ENCODE measurements at places on chromosomes 4 and X.

DNA sequence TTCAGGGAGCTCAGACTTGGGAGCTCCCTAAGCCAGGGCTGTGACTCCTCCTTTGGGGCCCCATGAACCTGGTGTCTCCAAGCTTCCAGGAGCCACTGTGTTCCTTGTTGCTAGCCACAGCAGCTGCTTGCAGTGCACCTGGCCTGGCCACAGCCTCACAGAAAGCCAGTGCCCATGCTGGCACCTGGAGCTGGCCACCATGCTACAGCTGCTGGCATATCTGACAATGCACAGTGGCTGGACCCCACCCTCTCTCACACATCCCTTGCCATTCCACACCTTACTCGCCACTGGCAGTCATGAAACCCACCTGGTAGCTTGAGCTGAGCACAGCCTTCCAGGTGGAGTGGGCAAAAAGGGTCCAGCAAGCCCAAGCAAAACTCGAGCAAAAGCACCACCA lies 441.7 kb downstream of the ARAP2 start:
- no peak for DNase-seq

- no peak for DNase-seq
Measured at GRCh38 chr4:13539047-13539618, 5.2 kb downstream of the NKX3-2 start.

- no peak for DNase-seq
Measured at GRCh38 chr4:4782969-4783368, 76.5 kb upstream of the MSX1 start.

DNA sequence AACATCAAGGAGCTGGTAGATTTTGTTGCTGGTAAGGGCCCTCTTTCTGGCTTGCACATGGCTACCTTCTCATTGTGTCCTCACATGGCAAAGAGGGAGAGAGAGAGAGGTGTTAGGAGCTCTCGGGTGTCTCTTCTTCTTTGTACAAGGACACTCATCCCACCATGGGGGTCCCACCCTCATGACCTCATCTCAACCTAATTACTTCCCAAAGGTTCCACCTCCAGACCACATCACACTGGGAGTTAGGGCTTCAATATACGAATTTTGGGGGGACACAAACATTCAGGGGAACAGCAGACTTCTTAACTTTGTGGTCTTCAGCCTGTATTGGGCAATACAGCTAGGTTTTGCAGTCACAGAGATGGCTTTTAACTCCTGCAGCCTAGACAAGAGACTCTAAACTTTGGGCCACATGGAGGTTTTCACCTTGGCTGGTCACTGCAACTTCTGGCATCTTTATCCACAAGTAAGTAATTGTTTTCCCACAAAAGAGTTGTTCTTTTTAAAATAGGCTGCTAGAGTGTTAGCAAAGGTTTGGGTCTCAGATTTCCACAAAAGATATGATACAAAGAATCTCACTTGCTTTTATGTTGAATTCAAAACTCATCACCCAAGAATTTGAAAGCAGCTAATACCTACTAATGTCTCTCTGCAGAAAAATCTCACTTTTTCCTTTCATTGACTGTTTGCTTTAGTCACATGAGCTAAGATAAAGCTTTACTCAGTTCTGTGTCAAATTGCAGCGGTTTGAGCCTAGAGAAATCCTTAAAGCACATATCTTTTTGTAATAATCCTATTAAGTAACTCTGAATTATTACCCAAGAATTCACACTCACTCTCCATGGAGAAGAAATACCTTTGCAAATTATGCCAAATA lies 39.6 kb upstream of the BBS12 start:
- DNase-seq, result no peak

GRCh38 chr4:102031406-102031805 lies 240.9 kb downstream of the BANK1 start:
- DNase-seq, result no peak

GRCh38 chr4:140423106-140423505 lies 4.3 kb downstream of the CLGN start:
- no peak for DNase-seq

DNA sequence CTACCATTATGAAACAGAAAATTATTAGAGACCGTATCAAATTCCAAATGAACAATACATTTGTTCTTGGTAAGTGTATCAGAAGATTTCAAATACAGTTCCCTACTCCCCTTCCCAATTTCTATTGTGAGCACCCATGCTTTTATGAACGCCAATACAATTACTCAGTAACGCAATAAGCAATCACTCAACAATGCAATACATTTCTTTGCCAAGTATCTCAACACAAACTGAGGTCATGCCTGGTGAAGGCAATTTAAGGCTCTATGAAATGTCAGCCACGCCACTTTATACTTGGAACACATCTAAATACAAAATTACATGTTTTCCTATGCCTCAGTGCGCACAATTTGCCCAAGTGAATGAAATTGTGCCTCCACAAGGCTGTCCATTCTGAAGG lies 712 bp downstream of the PNPLA4 start:
- DNase-seq, result no peak

- no peak for DNase-seq
Measured at GRCh38 chr4:2252530-2253091, 9.3 kb downstream of the MXD4 start.

GRCh38 chr4:28378109-28378830 lies 1517.6 kb downstream of the STIM2 start:
- DNase-seq, result no peak

- DNase-seq, result peak; percentile 6
Measured at GRCh38 chr4:82097504-82097903, 276.3 kb downstream of the HNRNPD start.

DNA sequence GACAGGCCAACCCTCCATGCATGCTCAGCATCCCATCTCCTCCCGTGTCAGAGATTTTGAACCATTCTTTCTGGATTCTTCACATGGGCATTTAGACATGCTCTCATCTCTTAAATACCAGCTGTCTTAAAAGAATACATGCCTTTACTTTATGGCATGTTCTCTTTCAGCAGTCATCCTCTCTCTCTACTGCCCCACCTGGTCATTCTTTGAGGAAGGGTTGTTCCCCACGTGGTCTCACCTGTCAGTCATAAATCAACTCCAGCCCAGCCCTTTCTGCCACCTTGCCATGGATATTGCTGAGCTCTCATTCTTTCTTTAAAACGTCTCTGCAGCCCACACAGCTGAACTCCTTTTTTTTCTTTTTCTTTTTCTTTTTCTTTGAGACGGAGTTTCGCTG lies 111.3 kb downstream of the ARHGAP10 start:
- DNase-seq, result peak; percentile 36

- no peak for DNase-seq
Measured at GRCh38 chrX:135713795-135714194, 356 bp downstream of the CT45A1 start.

DNA sequence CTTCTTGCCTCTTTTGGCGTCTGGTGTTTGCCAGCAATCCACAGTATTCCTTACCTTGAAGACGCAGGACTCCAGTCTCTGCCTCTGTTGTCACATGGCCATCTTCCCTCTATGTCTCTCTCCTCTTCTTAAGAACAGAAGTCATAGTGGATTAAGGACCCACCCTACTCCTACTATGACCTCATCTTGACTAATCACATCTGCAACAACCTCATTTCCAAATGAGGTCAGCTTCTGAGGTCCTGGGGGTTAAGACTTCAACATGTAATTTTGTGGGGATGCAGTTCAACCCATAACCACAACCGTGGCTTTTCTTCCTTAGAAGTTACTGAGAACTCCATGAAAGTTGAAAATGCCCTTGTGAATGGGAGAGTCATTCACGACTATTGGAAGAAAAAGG lies 23.3 kb downstream of the TLR8 start:
- DNase-seq, result no peak

DNA sequence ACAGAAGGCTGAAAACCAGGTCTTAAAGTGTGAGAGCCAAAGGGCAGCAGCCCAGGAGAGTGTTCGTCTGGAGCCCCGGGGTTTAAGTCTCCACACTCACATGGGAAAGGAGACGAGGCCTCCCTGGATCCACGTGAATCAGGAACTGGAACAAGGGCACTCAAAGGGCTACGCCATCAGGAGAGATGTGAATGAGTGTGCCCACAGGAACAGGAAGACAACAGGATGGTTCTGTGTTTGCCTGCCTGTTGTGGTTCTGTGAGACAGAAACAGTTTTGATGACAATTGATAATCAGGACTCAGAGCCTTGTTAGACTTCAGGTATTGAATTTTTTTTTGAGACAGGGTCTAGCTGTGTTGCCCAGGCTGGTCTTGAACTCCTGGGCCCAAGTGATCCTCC lies 4.9 kb upstream of the CTBP1 start:
- DNase-seq, result no peak

DNA sequence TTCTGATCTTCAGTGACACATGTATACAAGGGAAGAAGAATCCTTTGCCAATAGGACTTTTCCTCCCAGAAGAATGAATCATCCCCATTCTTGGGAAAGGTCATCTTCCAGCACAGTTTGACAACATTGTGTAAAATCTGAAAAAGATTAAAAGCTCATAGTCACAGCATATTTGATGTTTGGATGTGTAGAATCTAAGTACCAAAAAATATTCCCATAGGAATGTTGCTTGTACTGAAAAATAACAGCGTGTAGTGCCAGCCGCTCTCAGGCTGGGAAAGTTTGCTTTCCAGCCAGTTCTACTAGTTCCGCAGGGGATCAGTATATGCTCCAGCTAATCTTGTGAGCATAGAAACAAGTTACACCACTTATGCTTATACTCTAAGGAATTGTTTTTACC lies 74.7 kb upstream of the IL13RA1 start:
- no peak for DNase-seq

DNA sequence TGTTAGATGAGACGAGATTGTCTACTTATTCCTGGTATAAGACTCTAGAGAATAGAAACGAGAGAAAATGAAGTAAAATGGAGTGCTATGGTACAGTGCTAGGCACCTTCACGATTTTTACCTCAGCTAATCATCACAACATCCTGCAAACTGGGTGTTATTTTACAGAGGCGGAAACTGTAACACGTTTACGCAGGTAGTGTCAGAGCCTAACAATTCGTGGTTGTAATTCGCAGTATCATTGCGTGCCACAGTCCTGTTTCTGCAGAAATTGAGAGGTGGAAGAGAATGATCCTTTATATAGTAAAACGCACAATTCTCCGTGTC lies 383 bp upstream of the TBC1D19 start:
- DNase-seq, result peak; percentile 50

DNA sequence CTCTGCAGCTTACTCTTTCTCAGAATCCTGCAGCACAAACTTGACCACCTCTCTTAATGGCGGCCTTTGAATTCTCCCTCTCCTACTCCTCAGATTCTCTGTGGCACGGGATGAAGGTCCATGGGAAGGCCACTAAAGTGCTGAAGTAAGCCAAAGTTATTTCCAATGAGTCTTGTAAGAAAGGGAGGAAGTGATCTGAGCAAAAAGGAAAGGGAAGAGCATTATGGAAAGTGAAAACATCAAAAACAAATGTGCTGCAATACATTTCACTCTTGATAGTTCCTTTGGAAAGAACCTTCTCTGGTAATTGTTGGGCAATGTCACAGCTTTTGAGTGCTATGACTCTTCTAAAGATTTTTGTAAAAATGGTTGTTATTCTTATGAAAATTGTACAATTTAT lies 54.3 kb upstream of the CAMK2D start:
- no peak for DNase-seq

DNA sequence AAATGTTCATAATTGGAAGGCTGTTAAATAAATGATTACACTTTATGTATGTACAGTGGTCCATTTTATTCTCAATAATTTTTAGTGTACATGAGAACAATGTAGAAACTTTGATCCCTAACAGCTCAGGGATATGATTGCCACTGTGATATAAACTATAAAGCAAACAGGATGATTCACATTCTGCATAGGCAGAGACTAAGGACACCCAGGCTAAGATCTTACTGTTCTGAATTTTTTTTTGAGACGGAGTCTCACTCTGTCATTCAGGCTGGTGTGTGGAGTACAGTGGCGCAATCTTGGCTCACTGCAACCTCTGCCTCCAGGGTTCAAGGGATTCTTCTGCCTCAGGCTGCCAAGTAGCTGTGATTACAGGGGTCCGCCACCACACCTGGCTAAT lies 186.6 kb downstream of the PDGFC start:
- no peak for DNase-seq

GRCh38 chr4:3250956-3251690 lies 2.2 kb downstream of the MSANTD1 start:
- DNase-seq, result no peak

- DNase-seq, result no peak
Measured at GRCh38 chr4:40202474-40202873, 5.6 kb downstream of the RHOH start.

- DNase-seq, result no peak
Measured at GRCh38 chr4:55337944-55338343, 8.1 kb upstream of the SRD5A3 start.

- DNase-seq, result no peak
Measured at GRCh38 chrX:86148594-86148993, 343 bp downstream of the DACH2 start.

GRCh38 chr4:53781629-53782457 lies 190.6 kb upstream of the LNX1 start:
- no peak for DNase-seq

- DNase-seq, result no peak
Measured at GRCh38 chr4:33837043-33837838, 2407.1 kb downstream of the ARAP2 start.

All from SW480 (cell line).